ENCODE measurements at places on chromosomes 3 and 15. TPM values are rescaled to one million over a fixed set of nuclear protein-coding genes. Genes with fewer than 3 reads are reported as not detected.

- H3K36me3 ChIP-seq: no peaks in the 10 kb centered on the region
- no peaks in the 10 kb centered on the region for H3K4me1 ChIP-seq
- no peak for DNase-seq
- H3K27ac ChIP-seq: no peak overlapping the region
- no peak overlapping the region for H3K4me3 ChIP-seq
Observed at GRCh38 chr3:59436164-59436958, 386.5 kb upstream of the CFAP20DC start.

DNA sequence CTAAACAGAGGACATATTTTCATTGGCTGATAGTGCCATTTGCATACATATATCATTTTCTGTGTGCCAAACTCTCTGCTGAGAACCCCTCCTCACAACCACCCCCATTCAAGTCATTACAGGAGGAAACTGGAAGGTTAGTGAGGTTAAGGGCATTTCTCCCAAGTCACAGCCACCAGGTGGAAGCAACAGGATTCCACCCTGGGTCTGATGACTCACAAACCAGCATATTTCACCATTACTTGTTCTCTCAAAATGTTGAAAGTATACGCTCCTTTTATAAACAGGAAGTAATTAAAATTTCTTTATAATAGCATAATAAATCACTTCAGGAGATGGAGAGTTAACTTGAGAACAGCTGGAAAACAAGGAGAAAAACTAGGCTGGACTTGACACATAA lies 398.6 kb upstream of the WNT5A start:
- no peaks in the 10 kb centered on the region for H3K36me3 ChIP-seq
- H3K27me3 ChIP-seq: no peaks in the 10 kb centered on the region
- no peak overlapping the region for H3K4me3 ChIP-seq
- H3K4me1 ChIP-seq: no peaks in the 10 kb centered on the region
- DNase-seq: no peak

GRCh38 chr15:89017370-89018066 lies 70.7 kb upstream of the ABHD2 start:
- H3K4me1 ChIP-seq: no peaks in the 10 kb centered on the region
- H3K4me3 ChIP-seq: no peak overlapping the region
- DNase-seq: peak; percentile 79

DNA sequence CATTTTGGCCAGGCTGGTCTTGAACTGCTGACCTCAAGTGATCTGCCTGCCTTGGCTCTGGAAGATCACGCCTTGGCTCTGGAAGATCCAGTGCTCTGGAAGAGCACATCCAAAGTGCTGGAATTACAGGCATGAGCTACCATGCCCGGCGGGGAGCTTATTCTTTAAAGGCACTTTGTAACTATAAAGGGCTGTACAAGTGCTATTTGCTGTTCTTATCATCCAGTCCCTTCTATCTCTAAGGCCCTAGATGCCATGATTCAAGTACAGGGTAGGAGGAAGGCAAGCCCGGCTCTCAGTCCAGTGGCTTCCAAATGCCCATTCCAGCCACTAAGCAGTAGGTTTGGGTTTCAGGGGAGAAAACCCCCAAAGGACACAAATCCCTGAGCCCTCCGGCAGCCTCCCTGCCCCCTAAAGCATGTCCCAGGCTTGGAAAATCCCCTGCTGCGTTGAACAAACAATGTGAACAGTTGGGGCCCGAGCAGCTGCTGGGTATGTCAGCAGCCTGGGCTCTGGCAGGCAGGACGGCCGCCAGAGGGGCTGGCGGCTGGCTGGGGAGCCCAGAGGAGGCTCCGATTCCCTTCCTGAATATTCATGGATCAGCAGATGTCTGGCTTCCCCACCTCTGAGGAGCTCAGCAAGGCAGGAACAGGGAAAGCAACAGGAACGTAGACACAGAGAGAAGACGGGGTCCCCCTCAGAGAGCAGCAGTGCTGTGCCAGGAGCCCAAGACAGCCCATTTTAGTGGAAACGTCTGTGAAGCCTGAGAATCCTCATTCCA lies 7.7 kb downstream of the IGDCC4 start:
- H3K27ac ChIP-seq: no peak overlapping the region
- no peak for DNase-seq

DNA sequence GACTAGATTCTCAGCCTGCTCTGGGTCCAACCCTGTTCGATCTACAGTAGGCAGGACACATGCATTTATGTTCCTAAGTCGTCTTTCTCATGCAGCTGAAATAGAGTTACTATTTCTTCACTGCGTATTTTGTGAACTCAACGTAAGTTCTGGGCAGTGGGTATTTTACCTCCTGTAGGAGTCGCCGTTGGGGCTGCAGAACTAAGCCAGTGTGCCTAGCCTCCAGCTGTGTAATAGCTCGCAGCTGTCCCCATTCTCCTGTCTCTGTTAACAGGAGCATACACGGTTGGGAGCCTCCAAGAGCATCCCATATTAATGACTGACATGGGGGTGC lies 58.4 kb upstream of the HRH1 start:
- peak overlapping the region; percentile 57 for H3K4me3 ChIP-seq
- H3K36me3 ChIP-seq: no peaks in the 10 kb centered on the region
- no peaks in the 10 kb centered on the region for H3K4me1 ChIP-seq
- H3K27ac ChIP-seq: no peak overlapping the region
- H3K27me3 ChIP-seq: no peaks in the 10 kb centered on the region

- H3K27me3 ChIP-seq: no peaks in the 10 kb centered on the region
- H3K4me1 ChIP-seq: no peaks in the 10 kb centered on the region
- no peak overlapping the region for H3K4me3 ChIP-seq
- no peak overlapping the region for H3K27ac ChIP-seq
- no peaks in the 10 kb centered on the region for H3K36me3 ChIP-seq
Observed at GRCh38 chr3:157384491-157384890, 52.2 kb upstream of the PTX3 start.

DNA sequence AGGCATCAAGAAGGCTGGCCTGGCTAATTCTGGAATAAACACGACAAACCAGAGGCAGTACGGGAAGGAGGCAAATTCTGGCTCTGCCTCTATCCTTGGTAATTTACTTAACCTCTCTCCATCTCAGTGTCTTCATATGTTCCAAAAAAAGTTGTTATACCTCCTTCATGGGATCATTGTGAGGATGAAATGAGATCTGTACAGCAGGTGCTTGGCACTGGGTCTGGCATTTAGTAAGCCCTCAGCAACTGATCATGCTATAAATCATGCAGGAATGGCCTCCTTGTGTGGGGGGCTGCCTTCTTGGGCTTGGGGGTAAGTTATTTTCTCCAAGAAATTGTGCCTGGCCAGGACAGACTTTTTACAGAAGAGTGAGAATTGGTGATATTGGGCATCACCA lies 38.3 kb upstream of the TRA2B start:
- no peak for DNase-seq
- H3K36me3 ChIP-seq: no peaks in the 10 kb centered on the region

The ZNF620 gene
- total RNA-seq: 4.1 TPM

DNA sequence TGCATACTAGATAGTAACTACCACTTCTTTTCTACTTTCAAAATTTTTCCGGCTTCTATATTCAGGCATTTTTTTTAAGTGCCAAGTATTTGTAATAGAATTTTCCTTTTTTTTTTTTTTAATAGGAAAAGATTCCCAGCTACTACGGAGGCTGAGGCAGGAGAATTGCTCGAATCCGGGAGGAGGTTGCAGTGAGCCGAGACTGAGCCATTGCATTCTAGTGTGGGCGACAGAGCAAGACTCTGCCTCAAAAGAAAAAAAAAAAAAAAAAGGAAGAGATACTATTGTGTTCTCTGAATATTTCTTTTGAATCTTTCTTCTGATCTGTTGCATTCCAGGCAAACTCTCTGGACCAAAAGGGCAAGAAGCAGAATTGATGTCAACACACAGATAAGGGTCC lies 557.3 kb downstream of the FGF12 start:
- no peak overlapping the region for H3K4me3 ChIP-seq
- DNase-seq: no peak
- H3K36me3 ChIP-seq: no peaks in the 10 kb centered on the region
- no peak overlapping the region for H3K27ac ChIP-seq

The GPR149 gene
- total RNA-seq: not detected

DNA sequence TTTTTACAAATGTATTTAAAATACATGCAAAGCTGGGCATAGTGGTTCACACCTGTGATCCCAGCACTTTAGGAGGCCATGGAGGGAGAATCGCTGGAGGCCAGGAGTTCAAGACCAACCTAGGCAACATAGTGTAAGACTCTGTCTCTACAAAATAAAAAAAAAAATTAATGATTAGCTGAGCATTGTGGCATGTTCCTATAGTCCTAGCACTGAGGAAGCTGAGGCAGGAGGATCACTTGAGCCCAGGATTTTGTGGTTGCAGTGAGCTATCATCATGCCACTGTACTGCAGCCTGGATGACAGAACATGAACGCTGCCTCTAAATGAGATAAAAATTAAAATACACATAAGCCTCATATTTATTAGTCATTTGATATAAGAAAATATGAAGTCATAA lies 142.8 kb downstream of the TCF12 start:
- no peak overlapping the region for H3K4me3 ChIP-seq
- no peak overlapping the region for H3K27ac ChIP-seq
- H3K36me3 ChIP-seq: no peaks in the 10 kb centered on the region
- no peak for DNase-seq
- H3K27me3 ChIP-seq: no peaks in the 10 kb centered on the region
- peaks cover 8% of the 10 kb centered on the region for H3K4me1 ChIP-seq

- no peak overlapping the region for H3K4me3 ChIP-seq
- H3K4me1 ChIP-seq: no peaks in the 10 kb centered on the region
- H3K27me3 ChIP-seq: no peaks in the 10 kb centered on the region
- H3K27ac ChIP-seq: no peak overlapping the region
Observed at GRCh38 chr3:55329849-55330248, 157.3 kb downstream of the WNT5A start.

The FES gene
- 54.7 TPM for total RNA-seq

- H3K27ac ChIP-seq: peak overlapping the region; percentile 93
- DNase-seq: no peak
- peak overlapping the region; percentile 88 for H3K4me3 ChIP-seq
- H3K27me3 ChIP-seq: no peaks in the 10 kb centered on the region
Observed at GRCh38 chr3:194672876-194673275, 885 bp upstream of the LSG1 start.

DNA sequence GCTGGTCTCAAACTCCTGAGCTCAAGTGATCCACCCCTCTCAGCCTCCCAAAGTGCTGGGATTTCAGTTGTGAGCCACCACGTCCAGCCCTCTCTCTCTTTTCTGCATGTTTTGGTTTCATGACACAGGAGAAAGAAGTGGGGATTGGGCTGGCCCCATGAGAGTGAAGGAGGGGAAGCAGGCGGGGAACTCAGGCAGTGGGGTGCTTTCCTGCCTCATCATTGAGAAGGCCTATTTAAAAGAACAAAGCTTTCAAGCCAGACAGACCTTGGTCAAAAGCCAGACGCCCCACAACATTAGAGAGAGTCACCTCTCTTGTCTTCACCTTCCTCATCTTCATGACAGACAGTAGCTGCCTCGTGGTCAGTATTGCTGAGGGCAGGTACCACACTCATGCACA lies 15.9 kb downstream of the PSTPIP1 start:
- H3K36me3 ChIP-seq: no peaks in the 10 kb centered on the region
- no peaks in the 10 kb centered on the region for H3K27me3 ChIP-seq
- DNase-seq: no peak
- no peak overlapping the region for H3K27ac ChIP-seq
- no peak overlapping the region for H3K4me3 ChIP-seq
- H3K4me1 ChIP-seq: no peaks in the 10 kb centered on the region

DNA sequence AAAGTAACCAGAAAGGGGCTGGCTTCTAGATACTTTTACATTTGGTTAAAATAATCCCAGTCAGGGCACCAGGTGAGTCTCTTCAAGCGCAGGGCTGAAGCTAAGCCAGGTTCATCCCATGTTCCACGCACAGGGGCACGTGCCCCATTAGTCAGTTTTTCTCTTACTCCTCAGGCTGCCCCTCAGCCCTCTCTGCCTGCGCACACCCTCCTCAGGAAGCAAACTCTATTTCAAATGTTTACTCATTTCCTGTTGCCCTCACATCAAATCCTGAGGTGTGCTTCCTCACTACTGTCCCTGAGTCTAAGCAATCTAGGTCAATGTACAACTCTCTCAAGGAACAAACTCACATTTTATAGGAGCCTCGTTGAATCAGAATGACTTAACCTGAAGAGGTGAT lies 48.5 kb downstream of the THBS1 start:
- peak overlapping the region; percentile 10 for H3K27ac ChIP-seq
- H3K36me3 ChIP-seq: no peaks in the 10 kb centered on the region
- H3K4me1 ChIP-seq: peaks cover 5% of the 10 kb centered on the region
- DNase-seq: no peak
- no peak overlapping the region for H3K4me3 ChIP-seq

DNA sequence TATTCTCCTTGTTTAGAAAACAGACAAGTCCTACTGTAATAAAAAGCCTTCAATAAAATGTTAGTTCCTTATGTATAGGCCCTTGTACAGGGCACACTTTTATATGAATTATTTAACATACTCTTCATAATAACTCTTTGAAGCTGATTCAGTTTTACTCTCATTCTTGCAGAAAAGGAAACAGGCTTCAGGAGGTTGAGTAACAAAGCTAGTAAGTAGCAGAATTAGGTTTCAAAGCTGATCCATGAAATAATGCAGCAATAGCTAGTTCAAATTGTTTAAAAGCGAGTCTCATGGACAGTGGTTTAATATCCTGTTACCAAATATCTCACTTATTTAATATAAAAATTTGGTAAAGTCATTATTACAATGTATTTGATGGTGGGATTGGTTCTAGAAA lies 25.0 kb downstream of the TCF12 start:
- DNase-seq: no peak

GRCh38 chr15:91047545-91048199 lies 25.3 kb upstream of the VPS33B start:
- no peak for DNase-seq
- no peaks in the 10 kb centered on the region for H3K36me3 ChIP-seq
- H3K27ac ChIP-seq: no peak overlapping the region
- no peaks in the 10 kb centered on the region for H3K27me3 ChIP-seq
- H3K4me3 ChIP-seq: no peak overlapping the region

The VEPH1 gene
- total RNA-seq: 20.9 TPM

Data from breast epithelium (tissue), 4 donors.